ENCODE measurements at places on chromosomes 13 and 19. TPM values are rescaled to one million over a fixed set of nuclear protein-coding genes. Genes with fewer than 3 reads are reported as not detected.

FFAR2 gene
- 0.78 TPM for polyA plus RNA-seq

DNA sequence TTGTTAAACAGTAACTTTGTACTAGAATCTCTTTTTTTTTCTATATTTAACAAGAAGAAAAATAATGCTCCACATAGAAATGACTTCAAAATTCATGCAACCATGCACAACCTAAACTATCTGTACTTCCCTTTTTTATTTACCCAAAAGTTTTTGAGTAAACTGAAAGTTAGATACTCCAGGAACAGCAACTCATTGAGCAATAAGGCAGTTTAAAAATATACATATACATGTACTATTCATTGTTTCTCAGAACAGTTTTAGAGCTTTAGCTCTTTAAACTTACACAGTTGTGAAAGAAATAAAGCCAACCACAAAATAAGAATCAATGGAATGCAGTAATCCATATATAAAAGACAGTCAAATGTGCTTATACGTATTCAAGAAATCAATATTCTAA, 39.2 kb downstream of the MTMR6 start:
- no peak for DNase-seq

CCDC70 gene
- not detected for polyA plus RNA-seq

DNA sequence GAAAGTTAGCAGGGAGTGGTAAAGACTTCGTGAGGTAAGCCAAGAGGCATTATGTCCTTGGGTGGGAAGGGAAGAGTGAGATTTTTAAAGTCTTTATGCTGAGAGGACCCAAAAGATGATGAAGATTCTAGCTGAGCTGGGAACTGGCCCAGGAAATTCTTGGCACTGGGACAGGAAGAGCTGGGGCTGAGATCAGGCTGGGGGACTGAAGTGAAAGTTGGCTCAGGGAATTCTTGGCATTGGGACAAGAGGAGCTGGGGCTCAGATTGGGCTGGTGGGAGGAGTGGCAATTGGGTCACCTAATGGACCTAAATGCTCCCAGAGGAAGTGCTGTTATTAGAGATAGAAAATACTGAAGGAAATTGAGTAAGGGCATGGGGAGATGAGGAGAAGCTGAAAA, 8.8 kb downstream of the SCEL start:
- DNase-seq, result peak; percentile 17

- no peak for DNase-seq
Measured at GRCh38 chr19:38035515-38036495, 128.8 kb downstream of the SIPA1L3 start.

- no peak for DNase-seq
Measured at GRCh38 chr19:39303373-39304184, 7.4 kb downstream of the IFNL1 start.

DNA sequence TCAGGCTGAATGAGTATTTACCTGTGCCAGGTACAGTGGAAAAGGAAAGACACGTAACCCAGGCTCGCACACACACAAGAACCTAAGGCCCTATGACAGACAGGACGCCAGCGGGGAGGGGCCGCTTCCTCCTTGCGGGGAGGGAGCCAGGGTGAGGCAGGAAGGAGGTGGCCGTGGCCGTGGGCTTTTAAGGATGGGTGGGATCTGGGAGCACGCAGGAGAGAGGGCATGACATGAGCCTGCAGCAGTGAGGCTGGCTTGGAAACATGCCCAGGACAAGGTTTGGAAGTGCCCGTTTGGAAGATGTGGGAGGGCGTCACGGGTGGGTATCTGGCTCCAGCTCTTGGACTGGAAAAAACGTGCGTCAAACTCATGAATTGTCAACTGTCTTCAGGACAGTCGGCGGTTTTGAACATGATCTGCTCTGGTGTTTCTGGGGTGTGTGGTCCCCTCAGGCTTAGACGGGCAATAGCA, 20.1 kb downstream of the SH3GL1 start:
- no peak for DNase-seq

GRCh38 chr13:47503475-47503874, 497.6 kb downstream of the SUCLA2 start:
- DNase-seq, result no peak

DCLK1 gene
- polyA plus RNA-seq, result 7.0 TPM

AZU1 gene
- polyA plus RNA-seq, result 0.81 TPM

CDX2 gene
- not detected for polyA plus RNA-seq

ATCAY gene
- polyA plus RNA-seq, result 0.18 TPM

- no peak for DNase-seq
Measured at GRCh38 chr13:89212186-89212585, 1541.0 kb downstream of the SLITRK5 start.

DNA sequence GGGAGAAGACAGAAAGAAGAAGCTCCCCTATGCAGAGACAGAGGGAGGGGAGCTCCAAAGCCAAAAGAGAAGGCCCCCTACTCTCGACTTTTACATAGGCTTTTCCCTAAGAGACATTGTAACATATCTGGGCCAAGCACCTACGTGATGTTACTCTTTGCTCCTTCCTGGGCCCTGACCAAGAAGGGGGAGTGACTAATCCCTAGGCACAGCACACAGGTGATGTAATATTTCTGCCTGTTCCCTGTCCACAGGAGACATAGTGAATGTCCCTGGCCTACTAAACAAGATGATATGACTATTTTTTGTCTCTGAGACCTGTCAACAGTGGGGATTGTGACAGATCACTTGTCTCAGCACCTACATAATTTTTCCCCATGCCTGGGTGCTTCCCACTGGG, 15.9 kb upstream of the ZNF254 start:
- no peak for DNase-seq

GRCh38 chr19:45768655-45768983, 433 bp downstream of the SIX5 start:
- no peak for DNase-seq

- no peak for DNase-seq
Measured at GRCh38 chr13:24276306-24276705, 33.1 kb upstream of the C1QTNF9 start.

GRCh38 chr13:59422646-59423045, 741.1 kb downstream of the DIAPH3 start:
- no peak for DNase-seq

DNA sequence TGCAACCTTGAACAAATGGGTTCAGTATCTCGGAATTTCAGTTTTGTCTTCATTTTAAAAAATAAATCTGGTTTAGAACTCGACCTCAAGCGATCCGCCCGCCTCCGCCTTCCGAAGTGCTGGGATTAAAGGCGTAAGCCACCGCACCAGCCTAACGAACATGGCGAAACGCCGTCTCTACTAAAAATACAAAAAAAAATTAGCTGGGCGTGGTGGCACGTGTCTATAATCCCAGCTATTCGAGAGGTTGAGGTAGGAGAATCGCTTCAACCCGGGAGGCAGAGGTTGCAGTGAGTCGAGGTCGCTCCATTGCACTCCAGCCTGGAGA, 571 bp downstream of the ZNF302 start:
- DNase-seq, result no peak

GRCh38 chr19:711254-711653, 2.5 kb downstream of the PALM start:
- DNase-seq, result no peak

DNA sequence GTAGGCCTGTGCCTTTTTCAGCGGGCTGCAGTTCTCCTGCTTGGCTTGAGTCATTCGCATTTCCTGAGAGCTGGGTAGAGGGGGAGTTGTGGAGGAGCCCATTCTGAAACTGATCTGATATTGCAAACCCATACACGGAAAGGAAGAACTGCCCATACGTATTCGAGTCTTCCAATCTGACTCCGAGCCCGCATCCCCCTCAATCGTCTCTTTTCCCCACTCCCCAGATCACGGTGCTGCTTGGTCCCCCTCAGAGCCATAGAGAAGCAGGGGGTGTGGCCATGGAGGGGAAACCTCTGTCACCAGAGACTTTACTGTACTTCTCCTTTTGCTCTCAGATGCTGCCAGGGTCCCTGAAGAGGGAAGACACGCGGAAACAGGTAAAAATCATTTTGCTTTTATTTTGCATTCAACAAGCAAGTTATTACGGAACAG, at the start of gene CD22:
TSS of gene CD22 (plus strand) at position 337 of the 435 bp plus-strand sequence. CDS start 2,854 bp downstream, outside the sequence.
- DNase-seq, result no peak

DNA sequence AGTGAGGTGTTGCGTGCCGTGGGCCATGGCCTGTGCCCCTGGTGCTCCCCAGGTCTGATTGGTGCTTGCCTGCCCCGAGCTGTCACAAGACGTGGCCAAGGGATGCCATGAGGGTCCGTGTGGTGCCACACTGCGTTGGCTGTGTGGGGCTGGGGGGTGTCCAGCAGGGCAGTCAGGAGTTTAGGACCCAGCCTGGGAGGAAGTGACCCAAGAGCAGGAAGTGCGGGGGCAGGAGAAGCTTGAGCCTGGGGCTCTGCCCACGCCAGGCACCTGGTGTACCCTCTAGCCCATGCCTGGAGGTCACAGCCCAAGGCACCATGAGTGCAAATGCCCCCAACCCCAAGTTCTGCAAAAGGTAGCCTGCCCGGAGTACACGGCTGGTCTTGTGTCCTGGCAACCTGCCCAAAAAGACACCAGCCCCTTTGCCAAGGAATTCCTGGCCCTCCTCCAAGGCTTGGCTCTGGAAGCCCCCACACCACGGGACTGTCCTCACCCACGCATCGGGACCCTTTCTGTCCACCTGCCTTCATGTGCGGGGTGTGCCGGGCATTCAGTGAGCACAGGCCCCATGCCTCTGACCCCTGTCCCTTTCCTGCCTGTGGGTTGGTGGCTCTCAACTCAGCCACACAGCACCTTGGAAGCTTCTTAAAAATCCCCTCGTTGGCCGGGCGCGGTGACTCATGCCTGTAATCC, 24.9 kb downstream of the MPND start:
- DNase-seq, result no peak

DNA sequence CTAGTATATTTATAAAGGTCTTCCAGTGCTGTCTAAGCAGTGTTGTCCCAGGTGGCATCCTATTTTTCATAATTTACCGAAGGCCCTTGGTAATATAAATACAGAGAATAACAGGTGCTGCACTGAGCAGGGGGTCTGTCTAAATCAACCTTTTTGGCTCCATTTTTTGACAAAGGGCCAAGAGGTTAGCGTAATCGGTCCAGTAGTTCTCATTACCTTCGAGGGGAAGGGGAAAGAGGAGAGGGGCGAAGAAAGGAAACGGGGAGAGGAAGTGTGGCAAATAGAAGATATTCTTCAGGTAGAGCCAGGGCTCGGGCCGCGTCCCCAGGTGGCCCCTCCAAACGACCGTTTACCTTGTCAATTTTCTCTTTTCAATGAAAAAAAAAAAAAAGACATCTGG, 749 bp upstream of the PAN3 start:
- DNase-seq, result no peak

CPAMD8 gene
- polyA plus RNA-seq, result 43.5 TPM

DNA sequence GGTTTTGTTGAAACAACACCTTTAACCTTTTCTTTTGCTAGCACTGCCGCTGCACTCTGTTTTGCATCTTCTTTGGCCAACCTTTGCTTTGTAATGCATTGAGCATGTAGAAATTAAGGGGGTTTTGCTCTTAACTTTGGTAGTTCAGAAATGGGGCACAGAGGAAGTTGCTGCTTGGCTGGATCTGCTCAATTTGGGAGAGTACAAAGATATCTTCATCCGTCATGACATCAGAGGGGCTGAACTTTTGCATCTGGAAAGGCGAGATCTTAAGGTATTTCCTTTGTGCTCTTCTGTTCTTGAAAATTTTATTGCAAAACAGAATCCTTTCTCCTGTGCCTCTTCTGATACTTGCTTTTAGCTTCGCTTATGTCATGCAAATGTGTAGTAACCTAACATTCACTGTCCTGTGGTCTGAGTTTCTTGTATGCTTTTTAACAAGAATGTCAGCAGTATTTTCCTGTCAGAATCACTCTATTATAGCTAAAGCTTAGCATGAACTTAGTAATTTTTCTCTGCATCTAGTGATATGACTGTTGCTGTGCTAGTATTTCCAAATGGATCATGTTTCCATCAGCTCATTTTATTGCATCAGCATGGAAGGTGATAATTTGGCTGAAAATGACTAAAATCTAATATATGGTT, 50.7 kb upstream of the AKAP11 start:
- no peak for DNase-seq

ACTN4 gene
- polyA plus RNA-seq, result 654 TPM

DNA sequence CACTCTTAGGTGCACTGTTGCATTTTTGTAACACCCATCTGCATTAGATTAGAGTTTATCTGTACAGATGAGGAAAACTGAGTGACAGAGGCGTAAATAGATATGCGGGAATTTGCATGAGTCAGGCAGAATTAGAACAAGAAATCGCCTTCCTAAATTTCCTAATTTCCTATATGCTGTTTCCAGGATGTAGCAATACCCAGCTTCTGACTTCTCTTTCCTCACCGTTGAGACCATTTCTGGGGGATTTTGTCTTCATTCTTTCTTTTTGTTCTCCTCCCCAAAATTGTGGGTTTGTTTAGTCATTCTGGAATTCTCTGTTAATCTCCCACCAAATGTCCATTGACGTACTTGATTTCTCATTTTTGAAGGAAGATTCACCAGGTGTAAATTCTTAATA, 10.6 kb upstream of the ZNF792 start:
- no peak for DNase-seq

- no peak for DNase-seq
Measured at GRCh38 chr13:22243469-22244163, 572.7 kb downstream of the FGF9 start.

- DNase-seq, result peak; percentile 84
Measured at GRCh38 chr19:53192771-53193534, at the start of gene ZNF665. ZNF665 (minus strand) TSS chr19:53193358; CDS start chr19:53182898, 10,460 bp downstream.

DNA sequence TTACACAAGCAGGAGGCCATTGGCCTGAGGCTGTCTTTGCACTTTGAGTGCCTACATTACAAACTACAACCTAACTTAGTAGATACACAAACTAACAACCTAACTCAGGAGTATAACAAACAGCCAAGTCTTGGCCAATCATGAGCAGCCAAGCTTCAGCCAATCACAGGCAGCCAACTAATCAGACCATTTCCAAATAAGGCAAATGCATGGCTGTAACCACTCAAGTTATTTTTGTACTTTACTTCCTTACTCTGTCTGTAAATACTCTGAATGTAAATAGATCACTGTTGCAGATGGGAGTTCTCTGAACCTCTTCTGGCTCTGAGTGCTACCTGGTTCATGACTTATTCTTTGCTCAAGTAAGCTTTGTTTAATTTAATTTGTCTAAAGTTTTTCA, 748.1 kb upstream of the SGCG start:
- DNase-seq, result no peak

PALM3 gene
- 21.2 TPM for polyA plus RNA-seq

PNMA8A gene
- 46.5 TPM for polyA plus RNA-seq

DNA sequence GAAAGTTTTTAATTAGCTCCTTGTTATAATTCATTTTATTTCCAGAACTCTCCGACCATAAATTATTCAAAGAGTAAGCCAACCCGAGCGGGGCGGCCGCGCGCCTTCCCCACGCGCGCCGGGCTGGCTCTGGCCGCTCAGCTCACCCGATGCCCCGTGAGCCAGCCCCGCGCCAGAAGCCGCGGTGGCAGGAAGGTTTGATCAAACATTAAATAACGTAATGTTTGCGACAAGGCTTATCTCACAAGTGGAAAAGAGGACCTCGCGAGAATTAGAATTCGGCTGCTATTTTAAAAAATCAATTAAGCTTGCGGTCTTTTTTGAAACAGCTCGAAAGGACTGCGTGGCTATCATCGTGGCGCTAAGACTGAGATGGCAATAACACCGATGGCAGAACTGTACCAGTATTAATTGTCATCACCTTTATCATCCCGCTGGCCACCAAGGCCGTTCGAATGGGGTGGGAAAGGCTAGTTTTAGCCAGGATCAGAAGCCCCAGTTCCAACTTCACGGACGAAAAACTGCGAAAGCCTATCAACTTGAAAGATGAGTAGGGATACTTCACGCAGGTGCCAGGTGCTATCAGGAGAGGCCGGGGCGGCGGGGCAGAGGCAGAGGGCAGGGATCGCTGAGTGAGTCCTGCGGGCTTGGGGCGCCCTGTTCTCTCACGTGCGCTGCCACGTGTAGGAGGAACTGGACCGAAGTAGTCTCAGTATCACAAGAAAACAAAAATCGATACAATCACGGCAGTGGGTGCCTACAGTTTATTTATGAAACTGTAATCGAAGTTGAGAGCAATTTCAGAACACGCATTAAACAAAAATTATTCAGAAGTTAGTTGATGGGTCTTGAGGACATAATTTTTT, 6.4 kb downstream of the POU4F1 start:
- DNase-seq, result no peak
